ENCODE measurements at places on chromosomes 1 and 21.

- no peak for DNase-seq
These were observed 5.9 kb downstream of the ARHGEF10L start for GRCh38 chr1:17545356-17545755.

DNA sequence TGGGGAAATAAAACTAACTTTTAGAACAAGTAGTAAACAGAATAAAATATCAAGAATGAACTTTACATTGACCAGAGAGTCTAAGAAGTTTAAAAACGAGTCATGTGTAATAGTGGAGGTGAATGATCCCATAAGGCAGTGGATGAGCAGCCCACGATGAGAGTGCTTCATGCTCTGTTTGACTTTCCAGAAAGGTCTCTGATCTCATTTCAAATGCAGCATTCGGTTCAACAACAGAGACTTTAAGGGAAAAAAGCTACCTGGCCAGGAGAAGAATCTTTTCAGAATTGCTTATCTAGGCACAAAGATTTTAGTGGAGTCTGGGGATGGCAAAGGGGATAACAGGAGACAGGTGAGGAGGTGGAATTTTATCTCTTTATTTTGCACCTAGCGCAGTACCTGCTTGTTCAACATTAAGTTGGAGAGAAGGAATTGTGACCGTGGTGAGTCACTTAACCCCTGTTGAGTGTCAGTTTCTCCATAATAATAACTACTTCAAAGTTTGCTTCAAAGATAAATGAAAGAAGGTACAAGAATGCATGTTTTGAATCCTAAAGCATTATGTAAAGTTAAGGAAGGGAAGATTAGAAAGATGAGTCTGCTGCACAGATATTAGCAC is 94.9 kb upstream of the KIF26B start:
- DNase-seq = no peak

GRCh38 chr1:3170561-3171453 is 101.8 kb downstream of the PRDM16 start:
- no peak for DNase-seq

DNA sequence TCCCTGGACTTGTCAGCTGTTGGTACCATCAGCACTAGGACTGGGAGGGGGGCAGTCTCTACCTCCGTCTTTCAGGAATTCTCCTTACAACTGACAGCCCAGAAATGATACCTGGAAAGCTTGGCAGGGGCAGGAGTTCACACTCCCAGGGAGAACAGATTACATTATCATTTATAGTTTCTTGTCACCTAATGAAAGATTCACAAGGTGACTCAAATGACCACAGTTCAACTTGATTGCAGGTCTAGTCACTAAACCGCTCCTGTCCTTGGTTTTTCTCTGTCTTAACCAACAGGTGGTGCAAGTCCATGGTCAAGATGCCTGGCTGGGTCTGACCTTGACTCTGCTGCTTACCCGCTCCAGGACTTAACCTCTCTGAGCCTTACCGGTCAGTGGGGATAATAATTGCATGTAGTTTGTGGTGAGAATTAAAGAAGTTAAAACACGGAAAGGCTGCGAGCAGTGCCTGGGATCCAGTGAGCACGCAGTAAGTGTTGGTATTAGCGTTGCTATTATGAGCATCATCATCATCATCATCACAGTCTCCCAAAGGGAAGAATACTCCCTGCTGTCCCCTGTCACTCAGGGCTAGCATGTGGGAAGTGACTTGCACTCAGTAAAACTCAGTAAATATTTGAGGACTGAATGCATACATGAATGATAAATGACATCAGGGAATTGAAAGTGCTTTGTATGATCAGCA is 125.3 kb upstream of the CD34 start:
- DNase-seq = no peak

Measured in NCI-H1048 (cell line).